ENCODE measurements at places on chromosomes 6 and 20. TPM values are rescaled to one million over a fixed set of nuclear protein-coding genes. Genes with fewer than 3 reads are reported as not detected.

The OVOL2 gene
- not detected for total RNA-seq

The LHFPL5 gene
- not detected for total RNA-seq

The SLC12A5 gene
- total RNA-seq, result 0.10 TPM

The MCHR2 gene
- not detected for total RNA-seq

The RIMS4 gene
- total RNA-seq, result under 0.01 TPM

The RNGTT gene
- total RNA-seq, result 28.8 TPM

The STX16 gene
- total RNA-seq, result 90.3 TPM

The MRAP2 gene
- total RNA-seq, result 0.10 TPM

The APOBEC2 gene
- total RNA-seq, result not detected

The LRRC73 gene
- not detected for total RNA-seq

The BHLHE23 gene
- total RNA-seq, result not detected

The RNF217 gene
- 2.0 TPM for total RNA-seq
